ENCODE measurements at places on chromosomes 6 and 20.

GRCh38 chr6:3423439-3424184, 33.2 kb downstream of the SLC22A23 start:
- DNase-seq, result no peak

DNA sequence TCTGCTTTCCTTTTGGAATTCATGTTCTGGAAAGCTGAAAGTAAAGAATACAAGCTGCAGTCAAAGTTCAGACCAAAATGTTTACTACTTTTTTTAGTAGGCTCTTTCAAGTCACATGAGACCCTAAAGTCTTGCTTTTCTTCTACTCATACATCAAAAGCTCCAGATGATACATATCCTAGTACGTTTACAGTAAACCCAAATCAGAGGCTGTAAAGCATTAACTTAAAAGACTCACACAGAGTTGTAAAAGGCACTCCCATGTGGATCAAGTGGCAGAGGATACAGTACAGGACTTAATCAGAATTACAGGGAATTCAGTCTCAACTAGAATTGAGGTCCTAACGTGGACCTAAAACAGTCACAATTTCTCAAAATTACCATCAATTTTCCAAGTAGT, 40.7 kb downstream of the STK38 start:
- no peak for DNase-seq

DNA sequence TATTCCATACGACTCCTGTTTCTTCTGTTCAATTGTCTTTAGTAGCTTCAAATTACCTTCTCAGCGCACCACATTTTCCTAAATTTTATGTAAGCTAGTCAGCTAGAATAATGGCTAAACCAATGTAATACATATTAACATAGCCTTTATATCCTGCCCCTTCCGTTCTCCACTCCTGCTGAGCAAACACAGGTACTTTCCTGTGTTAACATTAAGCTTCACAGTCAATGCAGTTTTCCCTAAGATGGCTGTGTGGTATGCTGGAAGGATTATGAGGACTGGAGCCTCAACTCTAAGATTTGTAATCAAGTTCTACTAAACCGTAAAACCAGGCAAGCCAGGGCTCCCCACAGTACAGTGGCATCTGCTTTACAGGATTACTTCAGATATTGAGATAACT, 29.4 kb downstream of the HTR1B start:
- DNase-seq, result no peak

DNA sequence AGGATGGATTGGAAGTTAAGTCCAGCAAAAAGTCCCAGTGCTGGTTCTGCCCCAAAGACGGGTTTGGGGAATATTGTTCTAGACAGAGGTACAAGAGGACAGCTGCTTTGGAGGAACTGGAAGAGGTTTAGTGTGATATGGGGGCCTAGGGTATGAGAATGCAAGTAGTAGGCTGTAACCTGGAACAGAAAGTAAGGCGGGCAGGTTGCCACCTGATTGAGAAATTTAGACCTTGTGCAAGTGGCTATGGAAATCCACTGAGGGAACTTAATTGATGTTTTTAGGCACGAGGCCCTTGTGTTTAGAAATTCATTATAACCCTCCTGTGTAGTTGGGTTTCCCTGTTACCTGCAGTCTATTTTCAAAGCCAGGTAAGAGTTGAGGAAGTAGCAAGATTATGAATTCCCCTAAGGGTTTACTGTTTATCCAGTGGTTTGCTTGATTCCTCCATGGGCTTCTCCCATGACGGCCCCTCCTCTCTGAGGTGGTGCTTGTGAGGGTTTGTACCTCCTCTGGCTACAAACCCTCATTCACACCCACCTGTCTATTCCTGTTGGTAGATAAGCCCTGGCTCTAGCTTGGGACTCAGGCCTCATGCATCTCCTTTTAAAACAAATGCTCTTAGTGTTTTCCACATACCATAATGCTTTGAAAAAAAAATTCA, 42.0 kb upstream of the BCAS1 start:
- peak; percentile 80 for DNase-seq

GRCh38 chr6:169998457-169998856, 247.0 kb downstream of the ERMARD start:
- DNase-seq, result no peak

- DNase-seq, result no peak
Measured at GRCh38 chr20:61931476-61932198, 134.0 kb downstream of the TAF4 start.

GRCh38 chr6:157822245-157823000, 623 bp upstream of the SNX9 start:
- DNase-seq, result no peak

DNA sequence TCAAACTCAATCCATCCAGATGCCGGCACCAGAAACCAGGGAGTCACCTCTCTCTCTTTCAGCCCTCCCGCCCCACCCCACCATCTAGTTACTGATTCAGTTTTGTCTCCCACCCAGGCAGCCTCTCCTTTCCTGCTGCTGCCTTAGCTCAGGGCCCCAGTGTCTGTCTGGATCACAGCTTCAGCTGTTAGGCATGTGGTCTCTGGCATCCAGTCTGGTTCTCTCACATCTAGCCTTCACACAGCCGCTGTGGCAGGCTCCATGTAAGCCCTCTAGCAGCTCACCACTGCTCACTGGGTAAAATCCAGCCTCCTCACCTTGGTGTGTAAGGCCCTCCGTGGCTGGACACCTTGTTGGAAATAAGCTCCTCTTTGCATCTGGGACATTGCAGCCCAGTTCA, 21.3 kb downstream of the AARS2 start:
- no peak for DNase-seq

GRCh38 chr6:91782802-91783201, 1195.9 kb upstream of the MAP3K7 start:
- no peak for DNase-seq

GRCh38 chr6:139550361-139550760, 175.9 kb upstream of the CITED2 start:
- DNase-seq, result no peak

Measured in PC-9 (cell line).